ENCODE measurements at places on chromosomes 3 and 15.

DNA sequence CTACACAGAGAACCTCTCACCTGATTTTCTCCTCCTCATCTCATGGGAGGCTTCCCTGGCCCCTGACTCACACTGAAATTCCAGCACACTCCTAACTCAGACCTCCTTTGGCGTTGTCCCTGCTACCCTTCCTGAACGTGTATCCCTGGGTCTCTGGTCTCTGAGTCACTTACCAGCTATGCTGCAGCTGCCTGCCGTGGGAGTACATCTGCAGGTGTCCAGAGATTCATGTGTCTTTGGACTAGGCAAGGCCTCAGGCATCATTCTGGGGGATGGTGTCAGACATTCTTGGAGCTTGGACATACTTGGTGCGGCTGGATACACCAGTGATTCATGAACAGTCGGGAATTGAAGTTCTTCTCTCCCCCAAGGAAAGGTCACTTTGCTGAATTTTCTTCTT lies 148.8 kb upstream of the TRIM42 start:
- no peak for DNase-seq

DNA sequence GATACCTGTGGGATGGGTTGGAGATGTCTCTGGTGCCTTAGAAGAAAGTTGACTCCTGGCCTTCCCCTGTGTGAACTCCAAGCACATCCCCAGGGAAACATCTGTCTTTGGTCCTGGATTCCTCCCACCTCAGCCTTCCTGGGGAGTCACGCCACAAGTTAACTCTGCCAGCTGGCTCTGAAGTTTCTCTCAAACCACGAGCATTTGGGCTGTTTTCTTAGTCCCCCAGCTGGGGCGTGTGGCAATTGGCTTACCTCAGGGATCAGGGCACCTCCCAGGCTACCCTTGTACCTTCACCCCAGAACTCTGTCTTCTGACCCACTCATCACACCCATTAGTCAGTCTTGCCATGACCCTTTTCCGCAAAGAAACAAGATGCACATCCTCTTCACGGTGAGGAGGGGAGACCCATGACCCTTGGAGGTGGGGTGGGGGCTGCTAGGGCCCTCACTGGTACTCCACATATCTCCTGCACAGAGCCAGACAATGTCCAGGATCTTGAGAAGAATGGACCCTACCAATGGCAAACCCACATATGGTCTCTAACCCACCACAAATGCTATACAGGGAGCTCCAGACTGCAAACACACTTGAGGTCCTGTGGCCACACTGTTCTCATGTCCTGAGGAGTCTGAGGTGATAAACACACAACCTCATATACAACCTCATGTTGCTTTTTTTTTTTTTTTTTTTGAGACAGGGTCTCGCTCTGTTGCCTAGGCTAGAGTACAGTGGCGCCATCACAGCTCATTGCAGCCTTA lies 3.9 kb downstream of the NEIL1 start:
- no peak for DNase-seq

DNA sequence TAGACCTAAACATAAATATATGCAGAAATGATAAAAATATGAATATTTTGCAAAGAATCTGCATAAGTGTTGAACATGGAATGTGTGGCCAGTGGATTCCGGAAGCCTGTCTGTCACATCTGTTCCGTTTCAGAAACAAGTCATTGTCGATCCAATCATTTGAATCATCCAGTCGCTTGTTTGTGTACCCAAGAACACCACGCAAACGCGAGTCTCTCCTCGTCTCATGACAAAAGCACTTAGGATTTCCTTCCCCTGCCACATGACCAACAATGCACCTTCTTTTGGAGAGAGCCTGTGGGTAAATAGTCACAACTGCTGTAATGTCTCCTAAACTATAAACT lies 80.2 kb downstream of the FMN1 start:
- DNase-seq, result no peak

DNA sequence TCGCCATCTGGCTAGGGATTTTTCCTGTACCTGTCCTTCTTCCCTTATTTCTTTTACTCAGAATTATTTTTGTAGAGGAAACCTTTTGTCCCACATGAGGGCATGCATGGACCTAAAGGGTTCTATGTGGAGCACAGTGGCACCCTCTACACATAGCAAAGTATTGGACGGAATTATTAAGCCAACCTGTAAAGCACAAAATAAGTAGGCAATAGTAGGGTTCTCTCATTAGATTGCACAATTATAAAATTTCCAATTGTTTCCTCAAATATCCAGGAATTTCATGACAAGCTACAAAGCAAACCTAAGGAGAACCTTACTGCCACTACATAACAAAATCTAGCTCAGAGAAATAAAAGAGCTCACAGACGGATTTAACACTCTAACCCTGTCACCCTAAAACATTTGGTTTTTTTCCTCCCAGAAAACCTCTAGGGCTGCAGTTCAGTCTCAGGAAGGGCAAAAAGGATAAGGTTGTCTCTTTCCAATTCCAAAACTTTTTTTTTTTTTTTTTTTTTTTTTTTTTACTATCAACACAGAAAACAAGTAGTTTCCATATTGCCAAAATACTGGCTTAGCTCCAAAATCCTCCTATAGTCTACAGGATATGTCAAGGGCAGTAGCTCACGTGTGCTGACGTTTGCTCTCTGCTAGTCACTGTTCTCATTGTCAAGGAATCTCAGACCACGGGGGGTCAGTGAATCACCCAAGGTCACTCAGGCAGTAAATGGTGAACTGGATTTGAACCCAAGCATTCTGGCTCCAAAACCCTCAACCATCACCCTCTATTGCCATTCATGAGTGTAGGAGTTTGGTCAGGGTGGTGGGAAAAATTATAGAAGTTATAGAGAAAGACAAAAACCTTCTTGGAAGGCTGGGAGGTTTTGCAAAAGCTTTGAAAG lies 52.3 kb downstream of the NCEH1 start:
- DNase-seq, result no peak

GRCh38 chr15:60411774-60412425 lies 14.1 kb upstream of the ANXA2 start:
- no peak for DNase-seq
